ENCODE measurements at places on chromosomes 4 and X.

DNA sequence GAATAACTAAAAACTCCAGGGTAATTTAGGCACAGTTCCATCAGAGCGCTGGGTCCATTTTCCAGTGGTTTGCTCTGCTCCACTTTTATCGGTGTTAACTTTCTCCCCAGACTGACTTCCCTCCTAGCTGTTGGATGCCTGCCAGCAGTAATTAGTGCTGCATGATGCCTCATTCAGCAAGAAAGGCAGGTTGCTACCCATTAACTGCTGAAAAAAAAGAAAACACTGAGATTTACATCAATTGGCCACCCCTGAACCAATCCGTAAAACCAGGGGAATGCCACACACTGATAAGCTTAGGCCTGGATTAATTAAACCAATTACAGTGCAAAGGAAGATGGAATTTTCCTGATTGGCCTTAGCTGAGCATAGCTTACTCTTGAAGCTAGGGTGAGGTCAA is 182.4 kb upstream of the CXXC4 start:
- no peak for DNase-seq

DNA sequence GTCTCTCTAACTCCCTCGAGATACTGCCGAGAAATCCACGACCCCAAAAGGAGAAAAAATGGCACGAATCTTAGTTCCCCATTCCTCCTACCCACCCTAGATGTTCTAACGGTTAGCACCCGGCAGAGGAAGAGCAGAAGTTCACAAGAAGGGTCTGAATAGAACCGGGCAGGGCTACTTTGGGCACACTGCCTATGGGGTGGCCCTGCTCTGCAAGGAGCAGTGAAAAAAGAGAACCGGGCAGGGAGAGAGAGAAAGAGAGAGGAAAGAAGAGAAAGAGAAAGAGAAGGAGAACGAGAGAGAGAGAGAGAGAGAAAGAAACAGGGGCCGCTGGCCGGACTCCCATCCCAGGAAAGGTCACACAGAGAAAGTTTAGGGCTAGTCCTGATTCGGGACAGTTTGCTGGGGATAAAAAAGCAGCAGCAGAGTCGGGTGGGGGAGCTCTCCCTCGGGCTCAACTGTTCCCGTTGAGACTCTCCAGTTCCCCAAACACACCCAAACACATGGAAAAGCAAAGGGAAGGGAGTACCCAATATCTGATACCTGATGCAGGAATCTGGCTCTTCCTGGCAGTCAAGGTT is 468 bp downstream of the GLA start:
- DNase-seq = peak; percentile 64

- no peak for DNase-seq
These were observed 51.4 kb downstream of the NPY5R start for GRCh38 chr4:163395055-163395454.

- DNase-seq = no peak
These were observed 328.3 kb downstream of the UNC5C start for GRCh38 chr4:95220205-95221175.

- no peak for DNase-seq
These were observed 76.5 kb downstream of the COL4A5 start for GRCh38 chrX:108516184-108516583.

DNA sequence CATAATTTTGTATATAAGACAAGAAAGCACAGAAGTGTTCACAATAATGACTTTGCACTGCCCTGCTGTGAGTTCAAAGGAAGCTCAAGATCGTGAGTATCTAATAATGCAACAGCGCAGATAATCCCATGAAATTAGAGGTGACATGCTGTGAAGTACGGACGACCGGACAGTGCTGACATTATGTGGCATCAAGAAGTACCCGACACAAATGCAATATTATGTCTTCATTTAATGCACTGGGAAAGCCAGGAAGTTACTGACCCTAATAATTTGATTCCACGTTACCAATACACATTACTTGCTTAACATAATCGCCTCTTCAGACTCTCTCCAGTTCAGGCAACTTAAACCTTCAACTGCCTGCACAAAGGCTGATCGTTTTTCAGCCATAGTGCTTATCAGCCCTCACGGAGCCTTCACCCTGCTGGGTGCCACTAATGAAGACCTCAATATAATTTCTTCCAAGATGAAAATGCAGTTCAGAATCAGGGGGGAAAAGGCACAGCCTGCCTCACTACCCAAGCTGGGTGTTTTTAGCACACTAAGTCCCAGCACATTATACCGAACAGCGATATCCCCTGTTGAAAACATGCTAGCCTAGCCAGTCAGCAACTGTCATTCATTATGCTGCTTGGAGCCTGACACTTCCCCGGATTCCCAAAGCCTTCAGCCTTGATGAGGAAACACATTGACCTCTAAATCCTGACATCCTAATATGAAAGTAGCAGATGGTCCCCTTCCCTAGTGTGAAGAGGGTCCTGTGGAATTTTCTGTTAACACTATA is 56.1 kb downstream of the SLC7A11 start:
- DNase-seq = no peak

- peak; percentile 22 for DNase-seq
These were observed 61.2 kb downstream of the TSC22D3 start for GRCh38 chrX:107714206-107714891.

DNA sequence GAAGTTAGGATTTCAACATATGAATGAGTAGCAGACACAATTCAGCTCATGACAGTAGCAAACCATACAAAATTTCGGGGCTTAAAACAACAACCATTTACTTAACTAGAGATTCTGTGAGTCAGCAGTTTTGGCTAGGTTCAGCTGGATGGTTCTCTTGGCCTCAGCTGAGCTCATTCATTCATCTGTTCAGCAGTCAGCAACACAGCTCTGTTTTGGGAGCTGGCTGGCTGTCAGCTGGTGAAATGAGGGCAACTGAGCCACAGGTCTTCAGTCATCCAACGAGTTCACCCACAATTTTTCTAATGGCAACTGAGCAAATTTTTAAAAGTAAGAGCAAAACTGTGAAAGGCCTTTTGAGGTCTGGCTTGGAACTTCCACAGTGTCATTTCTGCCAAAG is 2005.1 kb upstream of the AGA start:
- no peak for DNase-seq

GRCh38 chr4:172654457-172654856 is 514.2 kb upstream of the GALNT7 start:
- DNase-seq = no peak

GRCh38 chr4:110533940-110534339 is 58.0 kb downstream of the ENPEP start:
- DNase-seq = no peak

DNA sequence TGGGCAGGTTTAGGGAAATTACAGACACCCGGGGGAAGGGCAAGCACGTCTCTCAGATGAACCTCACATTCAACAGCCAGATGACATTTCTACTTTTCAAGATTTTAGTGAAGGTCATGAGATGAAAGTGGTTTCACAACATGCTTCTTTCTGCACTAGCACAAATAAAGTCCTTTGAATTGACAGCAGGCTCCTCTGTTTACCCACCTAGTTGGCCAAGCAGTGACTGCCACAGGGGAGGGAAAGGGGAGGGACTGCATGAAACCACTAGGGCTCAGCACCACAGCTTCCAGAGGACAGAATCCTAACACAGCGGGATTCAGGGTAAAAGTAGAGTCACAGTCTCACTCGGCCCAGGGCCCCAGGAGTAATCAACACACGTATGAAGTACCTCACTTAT is 6.2 kb downstream of the RAB40A start:
- DNase-seq = no peak

GRCh38 chr4:3226467-3226866 is 22.5 kb upstream of the MSANTD1 start:
- no peak for DNase-seq

DNA sequence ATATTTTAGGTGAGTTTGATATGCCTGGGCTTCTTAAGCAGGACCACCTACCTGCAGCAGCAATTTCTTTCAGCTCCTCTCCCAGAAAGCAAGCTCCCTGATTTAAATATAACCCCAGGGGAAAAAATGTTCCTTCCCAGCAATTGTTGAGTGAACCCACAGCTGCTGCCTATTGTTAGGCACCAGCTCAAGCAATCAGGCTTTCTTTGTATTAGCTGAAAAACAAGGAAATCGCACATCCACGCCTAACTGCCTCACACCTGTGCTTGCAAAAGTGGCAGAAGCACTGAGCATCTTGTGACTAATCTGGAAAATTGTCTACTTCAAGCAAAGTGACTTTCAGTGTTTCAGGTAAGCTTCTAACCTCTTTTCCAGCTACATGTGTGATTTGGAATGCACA is 432.2 kb downstream of the SMARCA1 start:
- no peak for DNase-seq

GRCh38 chr4:15001248-15001868 is 923 bp upstream of the CPEB2 start:
- DNase-seq = peak; percentile 84

DNA sequence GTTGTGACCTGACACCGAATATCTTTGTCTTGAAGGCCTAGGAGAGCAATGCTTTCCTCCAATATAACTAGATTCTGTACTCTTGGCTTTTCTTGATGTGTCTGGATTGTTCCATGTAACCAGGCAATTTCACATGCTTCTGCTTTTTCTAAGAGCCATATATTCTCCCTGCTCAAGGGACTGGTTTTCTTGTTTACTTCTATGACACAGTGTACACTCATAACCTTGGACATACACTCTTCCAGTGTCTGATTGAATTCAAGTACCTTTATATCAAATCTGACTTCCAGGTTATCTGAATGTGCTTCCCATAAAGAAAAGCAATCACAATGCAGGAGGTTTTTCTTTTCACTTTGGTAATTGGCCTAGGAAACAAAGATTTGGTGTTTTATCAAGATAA is 17.4 kb upstream of the EIF4E start:
- DNase-seq = no peak

- DNase-seq = no peak
These were observed 11.7 kb upstream of the MAP7D3 start for GRCh38 chrX:136262812-136263315.

GRCh38 chr4:8465615-8466611 is 25.3 kb downstream of the TRMT44 start:
- no peak for DNase-seq

- DNase-seq = peak; percentile 67
These were observed 18.5 kb downstream of the LAP3 start for GRCh38 chr4:17595471-17596005.

- no peak for DNase-seq
These were observed 55.5 kb upstream of the TRIM2 start for GRCh38 chr4:153148791-153149190.

- peak; percentile 59 for DNase-seq
These were observed 230.0 kb downstream of the CCSER1 start for GRCh38 chr4:90357117-90357710.

DNA sequence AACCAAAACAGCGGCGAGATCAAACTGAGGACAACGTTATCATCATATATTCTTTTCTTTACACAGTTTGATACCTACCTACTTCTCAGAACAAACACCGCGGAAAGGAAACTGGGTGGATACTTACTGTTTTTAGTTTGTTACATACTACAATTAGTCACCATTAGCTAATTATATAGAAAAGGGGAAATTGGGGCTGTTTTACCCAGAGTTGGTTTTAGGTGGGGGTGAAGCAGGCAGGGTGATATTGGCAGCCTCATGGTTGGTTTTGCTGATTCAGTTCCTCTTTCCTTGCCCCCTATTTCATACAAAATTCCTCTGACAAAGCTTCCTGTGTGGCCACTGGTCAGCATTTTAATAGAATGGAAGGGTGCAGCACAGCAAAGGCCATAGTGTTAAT is 77.8 kb downstream of the SORBS2 start:
- peak; percentile 83 for DNase-seq

GRCh38 chr4:73735231-73735630 is 5.1 kb upstream of the CXCL8 start:
- peak; percentile 88 for DNase-seq

- DNase-seq = no peak
These were observed 47.8 kb downstream of the HTT-AS start for GRCh38 chr4:3026540-3026939.

DNA sequence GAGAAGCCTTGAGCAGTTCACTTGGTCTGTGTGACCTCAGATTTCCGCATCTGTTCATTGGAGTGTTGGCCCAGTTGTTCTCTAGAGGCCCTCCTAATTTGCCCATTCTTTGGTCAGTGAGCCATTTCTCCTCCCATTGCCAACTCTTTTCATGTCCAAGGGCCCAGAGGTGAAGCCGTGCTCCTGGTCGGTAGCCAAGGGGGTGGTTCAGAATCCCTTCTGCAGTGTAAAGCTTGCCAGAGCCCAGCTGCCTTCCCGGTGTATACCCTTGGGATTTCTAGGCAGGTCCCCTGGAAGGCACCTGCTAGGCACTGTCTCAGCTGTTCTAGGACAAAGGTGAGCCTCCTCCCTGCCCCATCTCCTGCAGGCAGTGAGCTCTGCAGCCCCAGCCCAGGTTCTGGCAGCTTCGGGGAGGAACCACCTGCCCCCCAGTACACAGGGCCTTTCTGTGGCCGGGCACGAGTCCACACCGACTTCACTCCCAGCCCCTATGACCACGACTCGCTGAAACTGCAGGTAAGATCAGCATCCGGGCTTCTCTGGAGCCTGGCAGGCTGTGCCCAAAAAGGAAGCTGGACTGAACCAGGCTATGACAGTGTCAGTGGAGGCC is 12.3 kb downstream of the SASH3 start:
- DNase-seq = no peak

DNA sequence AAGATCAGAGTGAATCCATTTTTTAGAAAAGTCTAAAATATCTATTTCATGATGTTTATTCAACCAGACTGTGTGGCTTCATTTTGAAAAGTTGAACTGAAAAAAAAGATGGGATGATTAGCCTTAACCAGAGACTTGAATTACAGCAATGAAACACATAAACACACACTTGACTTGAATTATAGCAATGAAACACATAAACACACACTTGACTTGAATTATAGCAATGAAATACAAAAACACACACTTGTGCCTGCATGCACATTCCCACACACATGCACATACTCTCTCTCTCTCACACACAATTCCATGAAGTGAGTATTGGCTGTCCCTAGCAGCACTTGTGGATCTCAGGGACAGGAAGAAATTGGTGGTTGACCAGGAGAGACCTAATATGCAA is 286.8 kb downstream of the USP46 start:
- no peak for DNase-seq

DNA sequence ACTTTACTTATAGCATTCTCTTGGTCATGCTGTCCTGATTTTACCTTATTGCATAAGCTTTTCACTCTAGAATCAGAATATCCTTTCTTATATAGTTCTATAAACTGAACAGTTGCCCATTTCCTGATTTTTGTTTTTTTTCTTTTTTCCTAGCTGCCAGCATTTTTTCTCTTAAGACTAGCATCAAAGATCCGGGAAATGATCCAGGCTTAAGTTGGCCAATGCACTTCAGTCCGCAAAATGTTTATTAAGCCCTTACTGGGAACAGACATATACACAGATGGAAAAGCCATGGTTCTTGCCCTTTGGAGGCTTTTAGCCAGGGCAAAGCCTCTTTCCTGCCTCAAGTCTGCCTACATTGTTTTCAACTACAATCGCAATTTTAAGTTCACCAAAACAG is 10.1 kb upstream of the BMP2K start:
- DNase-seq = no peak

DNA sequence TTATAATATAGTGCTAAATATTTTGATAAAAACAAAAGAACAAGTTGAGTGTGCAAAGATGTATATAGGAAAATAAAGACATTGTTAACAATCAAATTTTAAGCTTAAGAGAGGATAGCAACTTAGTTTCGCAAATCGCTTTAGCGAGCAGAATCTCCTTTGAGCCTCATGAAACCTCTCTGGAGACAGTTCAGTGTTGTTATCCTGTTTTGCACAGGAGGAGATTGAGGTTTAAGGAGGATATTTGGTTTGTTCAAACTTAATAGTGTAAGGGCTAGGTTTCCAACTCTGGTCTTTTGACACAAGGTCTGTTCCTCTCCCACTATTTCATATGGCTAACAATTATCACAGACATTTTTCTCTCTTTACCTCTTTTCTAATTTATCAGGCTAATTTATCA is 1848.5 kb upstream of the TENM3 start:
- DNase-seq = no peak
